HCEC 1CT (cell line): ENCODE measurements at places on chromosomes 12 and 14.

- DNase-seq = no peak
These were observed 2.7 kb upstream of the ASB8 start for GRCh38 chr12:48160046-48160445.

GRCh38 chr12:66678338-66679275 lies at the start of gene GRIP1:
GRIP1 (minus strand) TSS chr12:66679076; CDS start chr12:66678904, 172 bp downstream.
- DNase-seq = no peak

DNA sequence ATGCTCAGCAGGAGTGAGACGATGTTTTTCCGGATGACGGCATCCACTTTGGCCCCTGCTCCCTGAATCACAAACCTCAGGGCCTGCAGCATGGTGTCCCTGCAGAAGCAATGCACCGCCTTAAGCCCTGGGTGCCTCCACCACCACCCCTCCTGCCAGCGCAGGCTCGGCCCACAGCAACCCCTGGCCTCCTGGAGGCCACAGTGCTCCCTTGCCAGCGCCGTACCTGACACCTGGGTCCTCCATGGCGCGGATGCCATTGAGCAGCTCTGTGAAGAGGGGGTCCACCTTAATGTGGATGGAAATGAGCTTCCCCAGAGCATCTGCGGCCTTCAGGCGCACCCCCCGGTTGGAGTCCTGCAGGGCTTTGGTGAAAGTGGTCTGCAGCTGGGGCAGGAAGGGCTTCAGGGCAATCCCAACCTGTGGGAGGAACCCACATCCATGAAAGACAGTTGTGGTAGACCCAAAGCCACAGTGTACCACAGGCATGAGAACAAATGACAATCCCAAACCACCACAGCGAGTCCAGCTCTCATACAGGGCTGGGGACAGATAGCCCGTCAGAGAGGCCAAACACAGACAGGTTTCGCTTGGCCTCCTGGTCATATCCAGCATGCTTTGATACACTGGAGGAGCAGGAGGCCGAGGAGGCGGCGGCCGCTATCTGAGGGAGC lies 17.9 kb upstream of the RAB35 start:
- DNase-seq = no peak

DNA sequence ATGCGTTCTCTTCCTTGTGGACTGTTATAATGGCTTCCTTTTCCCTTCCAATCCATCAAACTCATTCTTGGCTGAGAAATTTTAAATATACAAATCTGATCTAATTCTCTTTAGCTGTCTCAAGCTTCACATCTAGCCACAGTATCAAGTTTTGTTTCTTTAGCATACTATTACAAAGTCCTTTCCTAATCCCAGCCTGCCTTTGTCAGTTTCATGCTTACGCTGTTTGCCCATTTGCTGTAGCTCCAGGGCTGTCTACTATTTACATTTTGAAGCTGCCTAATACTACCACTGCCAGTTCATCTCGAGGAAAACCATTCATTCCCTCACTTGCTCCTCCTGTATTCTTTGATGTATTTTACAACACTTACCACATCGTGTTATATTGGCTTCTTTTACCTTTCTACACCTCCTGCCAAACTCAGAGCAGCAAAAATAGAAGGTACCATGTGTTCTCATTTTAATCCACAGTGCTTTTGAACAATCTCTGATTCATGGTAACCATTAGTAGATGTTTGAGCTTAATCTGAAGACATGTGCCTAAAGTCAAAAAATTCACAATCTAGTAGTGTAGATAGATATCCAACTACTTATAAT lies 42.9 kb downstream of the ARID4A start:
- DNase-seq = no peak

- no peak for DNase-seq
These were observed 458.3 kb downstream of the BTG1 start for GRCh38 chr12:91687052-91688017.
